CMK (cell line): ENCODE measurements at places on chromosomes 4 and X.
A peak's percentile ranks its signal among the peaks of the same experiment; 100 is the strongest.

GRCh38 chr4:1976416-1977352 lies 32.1 kb downstream of the NELFA start:
- no peak for DNase-seq

DNA sequence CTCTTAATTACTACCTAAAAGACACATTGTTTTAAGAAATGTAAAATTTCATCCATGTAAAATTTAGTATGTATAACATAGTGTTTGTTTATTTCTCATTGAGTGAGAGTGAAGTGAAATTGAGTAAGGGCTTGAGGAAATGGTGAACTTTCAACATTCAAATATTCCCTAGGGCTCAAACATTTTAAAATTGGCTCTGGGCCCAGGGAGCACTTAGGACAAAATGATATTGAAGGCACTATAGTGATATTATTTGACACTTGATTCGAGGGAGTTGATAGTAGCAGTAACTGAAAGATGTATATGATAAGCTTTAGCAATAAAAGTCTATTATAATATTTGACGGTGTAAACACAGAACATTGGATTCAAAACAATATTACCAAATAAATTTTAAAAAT lies 1244.0 kb upstream of the TENM3 start:
- DNase-seq, result no peak

- DNase-seq, result peak; percentile 44
Measured at GRCh38 chr4:149264093-149264733, 551.4 kb downstream of the IQCM start.

GRCh38 chr4:149754526-149754925 lies 61.1 kb downstream of the IQCM start:
- no peak for DNase-seq

DNA sequence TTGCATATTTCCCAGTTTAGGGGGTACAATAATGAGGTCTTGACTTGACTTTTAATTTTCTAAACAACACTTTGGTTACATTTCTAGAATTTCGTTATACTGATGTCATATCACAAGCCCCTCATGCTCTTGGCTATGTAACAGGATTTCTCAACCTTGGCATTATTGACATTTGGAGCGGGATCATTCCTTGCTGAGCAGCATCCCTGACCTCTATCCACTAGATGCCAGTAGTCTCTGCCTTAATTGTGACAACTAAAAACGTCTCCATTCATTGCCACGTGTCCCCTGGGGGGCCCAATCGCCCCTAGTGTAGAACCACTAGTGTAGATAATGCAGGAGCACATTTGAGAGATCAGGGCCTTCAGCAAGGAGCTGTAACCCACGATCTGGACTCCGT lies 234.2 kb upstream of the MID1 start:
- no peak for DNase-seq

- DNase-seq, result no peak
Measured at GRCh38 chrX:16124201-16124600, 836 bp downstream of the GRPR start.

- DNase-seq, result no peak
Measured at GRCh38 chrX:71170660-71171059, 26.0 kb downstream of the NLGN3 start.
